Activated T-cell treated with anti-CD3 and anti-CD28 coated beads for 1 hour (primary cell): ENCODE measurements at places on chromosomes 7 and 10.

GRCh38 chr10:12822126-12822892, 179.2 kb downstream of the CCDC3 start:
- no peak for DNase-seq

GRCh38 chr10:49558190-49558589, 19.3 kb upstream of the ERCC6 start:
- DNase-seq = no peak

- DNase-seq = no peak
These were observed 178.1 kb upstream of the PPP2R2D start for GRCh38 chr10:131722525-131723264.

DNA sequence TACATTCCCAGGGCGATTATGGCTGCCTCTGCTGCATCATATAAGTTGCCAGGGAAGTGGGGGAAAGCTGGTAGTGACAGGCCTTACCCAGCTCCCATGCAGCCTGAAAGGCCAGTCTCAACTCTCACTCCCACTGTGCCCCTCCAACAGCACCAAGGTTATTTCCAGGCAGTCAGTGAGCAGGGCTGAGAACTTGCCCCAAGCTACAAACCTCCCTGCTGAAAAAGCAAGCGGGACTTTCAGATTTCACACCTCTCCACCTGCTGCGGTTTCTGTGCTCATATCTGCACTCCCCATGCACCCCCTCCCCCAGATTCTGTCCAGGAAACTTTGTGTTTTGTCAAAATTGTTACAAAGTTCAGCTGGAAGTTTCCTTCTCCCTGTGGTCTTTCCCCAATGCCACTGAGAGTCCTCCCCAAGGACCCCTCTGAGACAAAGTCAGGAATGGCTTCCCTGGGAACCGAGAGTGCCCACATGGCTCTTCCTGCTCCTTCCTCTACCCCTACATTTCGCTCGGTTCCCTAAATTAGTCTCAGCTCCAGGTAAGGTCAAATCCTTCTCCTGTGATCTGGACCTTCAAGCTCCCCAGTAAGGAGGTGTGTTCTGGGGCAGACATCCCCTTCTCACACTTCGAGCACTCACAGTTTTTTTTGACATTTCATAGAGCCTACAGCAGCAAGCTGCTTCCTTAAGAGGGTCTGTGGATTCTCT, 25.3 kb upstream of the WNT2 start:
- no peak for DNase-seq

GRCh38 chr10:10515479-10516204, 502.0 kb upstream of the CELF2 start:
- no peak for DNase-seq
